ENCODE measurements at places on chromosomes 1 and 21.
A peak's percentile ranks its signal among the peaks of the same experiment; 100 is the strongest.

DNA sequence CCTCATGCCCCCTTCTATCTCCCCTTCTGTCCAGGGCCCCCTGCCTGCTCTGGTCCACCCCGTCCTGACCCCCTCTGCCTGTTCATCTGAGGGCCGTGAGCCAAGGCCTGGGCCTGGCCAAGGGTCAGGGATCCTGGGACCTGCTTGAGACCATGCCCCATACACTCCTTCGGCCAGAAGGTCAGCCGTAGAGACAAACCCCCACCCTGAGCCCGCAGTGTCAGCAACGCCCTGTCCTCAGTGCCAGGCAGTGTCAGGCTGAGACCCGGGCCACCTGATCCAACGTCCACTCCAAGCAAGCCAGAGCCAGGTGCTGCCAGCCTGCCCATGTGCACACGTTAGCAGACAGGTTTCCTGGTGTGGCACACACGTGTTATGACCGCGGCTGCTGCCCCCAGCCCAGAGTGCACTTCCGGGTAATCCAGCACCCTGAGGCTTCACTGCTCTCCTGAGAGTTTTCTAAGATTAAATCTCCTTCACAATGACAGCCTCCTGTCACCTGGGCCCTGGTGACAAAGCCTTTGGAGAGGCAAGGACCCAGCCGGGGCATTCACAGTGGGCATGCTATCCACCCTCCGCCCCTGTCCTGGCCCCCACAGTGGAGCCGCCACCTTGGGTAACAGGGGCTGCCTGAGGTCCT lies 10.1 kb upstream of the SAMD11 start:
- DNase-seq = no peak

DNA sequence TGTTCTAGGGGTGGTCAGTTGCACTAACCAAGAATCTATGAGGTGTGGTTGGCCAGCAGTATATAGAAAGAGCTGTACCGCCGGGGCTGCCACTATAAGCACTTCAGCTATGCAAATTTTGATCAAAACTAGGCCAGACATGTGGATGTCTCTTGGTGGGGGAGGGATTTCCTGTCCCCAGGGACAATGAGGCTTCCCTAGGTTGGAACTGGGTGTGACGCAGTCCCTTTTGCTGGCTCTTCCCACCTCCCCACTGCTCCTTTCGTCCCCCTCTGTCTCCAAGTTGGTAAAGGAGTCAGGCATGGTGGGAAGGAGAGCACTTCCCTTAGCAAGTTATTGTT lies 13.6 kb downstream of the SDCCAG8 start:
- DNase-seq = no peak

DNA sequence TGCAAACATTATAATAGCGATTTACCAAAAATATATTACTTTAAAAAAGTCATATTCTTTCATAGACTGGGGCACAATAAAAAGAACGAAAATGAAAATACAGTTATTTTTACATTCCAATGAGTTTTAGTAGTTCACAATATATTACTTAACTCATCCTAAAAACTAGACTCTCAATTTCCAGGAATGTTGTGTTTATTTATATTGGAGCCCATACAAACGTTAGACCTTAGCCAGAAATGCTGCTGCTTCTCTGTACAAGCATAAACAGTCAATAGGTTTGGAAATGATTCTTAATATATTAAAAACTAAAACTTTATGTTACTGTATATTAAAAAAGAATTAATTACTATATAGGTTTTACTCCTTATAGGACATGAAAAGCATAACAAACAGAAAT lies 302.3 kb downstream of the BRINP3 start:
- no peak for DNase-seq

- no peak for DNase-seq
These were observed 57.8 kb downstream of the PGBD5 start for GRCh38 chr1:230368363-230368762.

GRCh38 chr1:119920104-119920968 lies 24.0 kb upstream of the ADAM30 start:
- no peak for DNase-seq

DNA sequence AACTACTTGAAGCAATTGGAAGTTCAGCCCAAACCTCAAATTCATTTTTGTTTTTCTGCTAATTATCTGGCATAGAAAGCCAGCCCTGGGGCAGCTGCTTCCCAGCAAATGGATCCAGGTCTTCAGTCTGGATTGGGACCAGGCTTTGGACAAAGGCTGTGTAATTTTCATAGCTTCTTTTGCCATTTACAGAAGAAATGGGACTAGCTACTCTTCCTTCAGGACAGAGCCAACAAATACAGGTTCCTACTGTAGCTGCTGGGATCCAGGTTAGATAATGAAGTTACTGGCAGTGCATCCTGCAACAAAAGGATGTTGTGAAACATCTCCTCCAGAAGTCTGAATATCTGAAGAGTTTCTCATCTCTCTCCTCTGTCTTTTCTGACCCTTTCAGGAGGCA lies 171.5 kb upstream of the CAMK1G start:
- DNase-seq = peak; percentile 86

DNA sequence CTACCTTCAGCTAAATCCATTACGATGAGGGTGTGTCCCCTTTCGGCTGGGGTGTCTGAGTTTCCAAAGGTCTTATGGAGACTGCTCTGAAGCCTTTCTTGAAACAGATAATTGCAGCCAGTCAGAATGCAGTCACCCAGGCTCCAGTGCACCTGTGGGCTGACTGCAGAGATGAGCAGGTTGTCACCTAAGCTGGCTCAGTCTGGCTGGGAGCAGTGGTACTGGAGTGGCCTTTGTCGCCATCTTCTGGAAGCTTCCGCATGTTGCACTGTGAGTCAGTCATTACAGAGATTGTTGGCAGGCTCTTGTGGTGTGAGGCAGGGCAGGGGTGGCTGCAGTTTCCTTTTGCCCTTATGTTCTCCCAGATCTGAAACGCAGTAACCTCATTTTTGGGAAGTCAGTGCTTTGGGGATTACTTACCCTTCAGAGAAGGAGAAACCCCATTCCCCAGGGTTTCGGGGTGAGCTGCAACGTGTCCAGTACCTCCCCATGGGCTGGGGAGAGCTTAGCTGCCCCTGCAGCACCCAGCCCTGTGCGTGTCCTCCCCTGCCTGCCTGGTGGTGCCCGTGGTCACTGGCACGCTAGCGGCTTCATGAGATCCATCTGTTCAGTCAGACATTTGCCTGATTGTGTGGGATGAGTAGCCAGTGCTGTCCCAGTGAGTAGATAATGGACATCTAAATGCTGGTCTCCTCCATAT lies 48.0 kb downstream of the SMYD2 start:
- DNase-seq = peak; percentile 32

DNA sequence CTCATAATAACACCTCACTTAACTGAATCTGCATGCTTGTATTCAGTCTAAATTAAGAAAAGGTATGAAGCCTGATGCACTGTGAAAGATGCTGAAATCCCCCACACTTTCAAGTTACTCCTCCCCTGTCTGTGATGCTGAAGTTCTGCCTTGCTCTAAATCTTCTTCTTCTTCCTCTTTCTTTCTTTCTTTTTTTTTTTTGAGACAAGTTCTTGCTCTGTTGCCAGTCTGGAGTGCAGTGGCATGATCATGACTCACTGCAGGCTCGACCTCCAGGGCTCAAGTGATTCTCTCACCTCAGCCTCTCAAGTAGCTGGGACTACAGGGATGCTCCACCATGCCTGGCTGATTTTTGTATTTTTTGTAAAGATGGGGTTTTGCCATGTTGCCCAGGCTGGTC lies 231.0 kb upstream of the B3GALT2 start:
- DNase-seq = no peak

DNA sequence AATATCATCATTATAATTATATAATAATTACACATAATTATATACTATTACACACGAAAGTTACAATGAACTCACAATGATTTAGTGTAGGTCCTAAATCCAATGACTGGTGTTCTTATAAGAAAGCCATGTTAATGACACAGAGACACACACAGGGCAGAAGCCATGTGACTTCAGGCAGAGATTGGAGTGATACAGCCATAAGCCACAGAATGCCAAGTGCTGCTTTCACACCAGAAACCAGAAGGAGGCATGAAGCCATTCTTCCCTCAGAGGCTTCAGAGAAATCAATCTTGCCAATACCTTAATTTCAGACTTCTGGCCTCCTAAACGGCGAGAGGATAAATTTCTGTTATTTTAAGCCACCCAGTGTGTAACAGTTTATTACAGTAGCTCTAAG lies 147.4 kb upstream of the KRTAP19-8 start:
- no peak for DNase-seq

DNA sequence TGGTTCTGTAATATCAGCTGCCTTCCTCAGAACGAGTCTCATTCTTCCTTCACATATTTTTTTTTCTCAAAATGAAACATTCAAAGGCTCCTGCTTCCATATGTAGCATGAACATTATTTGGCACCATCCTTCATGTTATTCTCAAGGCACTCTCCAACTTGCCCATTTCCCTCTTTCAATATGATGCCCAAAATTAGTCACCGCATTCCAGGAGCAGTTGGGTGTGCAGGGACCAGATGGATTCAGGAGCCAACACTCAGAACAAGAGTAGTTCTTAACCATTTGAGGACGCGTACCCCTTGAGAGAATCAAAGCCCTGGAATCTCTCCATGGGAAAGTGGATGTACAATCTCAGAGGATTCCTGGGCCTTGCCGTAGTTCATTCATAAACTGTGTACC lies 50.3 kb downstream of the KCNK1 start:
- peak; percentile 97 for DNase-seq

DNA sequence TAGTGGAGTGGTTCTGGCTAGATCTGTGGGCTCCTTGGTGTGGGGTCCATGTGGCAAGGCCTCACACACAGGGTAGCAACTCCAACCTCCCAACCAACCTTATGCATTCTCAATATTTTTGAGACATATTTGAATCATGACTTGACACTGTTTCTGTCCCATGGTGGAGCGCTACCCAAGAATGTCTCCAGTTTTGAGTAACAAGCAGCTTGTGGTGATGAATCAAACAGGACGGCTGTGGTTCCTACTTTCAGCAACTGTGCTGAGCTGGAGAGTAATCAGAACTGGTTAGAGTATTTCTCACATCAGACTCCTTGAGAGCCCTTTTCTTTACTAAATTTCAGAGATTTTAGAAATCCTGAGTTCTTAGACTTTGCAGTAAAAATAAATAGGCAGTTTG lies 3.1 kb downstream of the LCE3D start:
- no peak for DNase-seq

- DNase-seq = peak; percentile 28
These were observed 5.5 kb upstream of the OLFML2B start for GRCh38 chr1:162029157-162029556.

DNA sequence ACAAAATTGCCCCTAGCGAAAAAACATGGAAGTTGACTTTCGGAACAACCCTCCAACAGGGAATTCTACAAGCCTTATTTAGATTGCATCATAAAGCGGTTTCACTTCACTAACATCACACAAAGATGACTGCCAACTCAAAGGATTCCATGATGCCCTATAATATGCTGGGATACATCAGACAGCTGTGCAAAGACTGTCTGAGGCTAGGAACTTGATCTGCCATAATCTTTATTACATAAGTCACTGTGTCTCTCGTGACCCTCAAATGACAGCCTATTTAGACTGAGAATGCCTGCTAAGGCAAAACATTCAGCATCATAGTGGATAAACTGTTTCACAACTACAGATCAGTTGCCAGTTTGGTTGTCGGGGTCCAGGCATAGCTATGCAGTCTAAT lies 23.8 kb downstream of the FH start:
- DNase-seq = no peak

- DNase-seq = no peak
These were observed 33.0 kb upstream of the H6PD start for GRCh38 chr1:9201401-9202239.

DNA sequence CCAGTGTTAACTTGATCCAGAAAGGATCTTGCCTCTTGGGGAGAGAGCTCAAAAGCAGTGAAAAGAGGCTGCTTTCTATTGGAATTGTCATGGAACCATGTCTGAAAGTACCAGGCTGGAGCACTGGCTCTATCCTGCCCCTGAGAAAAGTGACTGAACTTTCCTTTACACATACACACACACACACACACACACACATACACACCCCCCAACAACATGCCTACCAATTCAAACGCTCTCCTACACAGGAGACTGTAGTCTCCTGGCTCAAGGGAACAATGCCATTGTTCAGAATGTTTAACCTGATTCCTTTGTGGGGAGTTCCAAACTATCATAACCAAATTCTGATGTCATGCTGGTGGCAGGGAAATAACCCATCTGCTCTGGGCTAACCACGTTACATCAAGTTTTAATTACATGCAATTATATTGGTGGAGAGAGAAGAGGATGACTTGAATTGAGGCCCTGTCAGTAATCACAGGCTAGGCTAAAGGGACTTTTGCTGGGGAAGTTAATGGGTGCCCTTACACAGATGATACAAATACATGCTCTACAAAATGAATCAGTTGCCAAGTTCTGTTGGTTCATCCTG lies 52.3 kb upstream of the DUSP10 start:
- no peak for DNase-seq

- DNase-seq = no peak
These were observed 16.4 kb downstream of the ECHDC2 start for GRCh38 chr1:52904927-52905698.

- peak; percentile 85 for DNase-seq
These were observed 68.0 kb downstream of the LMX1A start for GRCh38 chr1:165288350-165289120.

GRCh38 chr1:66175581-66175980 lies 358.4 kb upstream of the SGIP1 start:
- no peak for DNase-seq

DNA sequence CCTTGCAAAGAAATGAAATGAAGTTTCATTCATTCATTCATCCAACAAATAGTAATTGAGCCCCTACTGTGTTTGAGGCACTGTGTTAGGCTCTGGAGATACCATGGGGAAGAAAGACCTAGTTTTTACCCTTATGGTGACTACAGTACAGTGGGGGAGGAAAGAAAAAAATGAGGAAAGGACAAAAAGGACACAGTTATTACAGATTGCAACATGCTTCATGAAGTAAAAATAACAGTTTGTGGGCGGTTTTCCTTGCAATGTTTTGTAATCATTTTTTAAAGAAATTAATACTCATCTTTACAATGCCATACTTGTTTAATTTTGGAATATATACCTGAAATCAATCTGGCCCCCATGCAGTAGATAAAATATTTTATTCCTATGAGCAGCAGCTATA lies 120.3 kb downstream of the TM2D1 start:
- DNase-seq = no peak

GRCh38 chr1:151494741-151495281 lies 16.4 kb upstream of the CGN start:
- peak; percentile 83 for DNase-seq

DNA sequence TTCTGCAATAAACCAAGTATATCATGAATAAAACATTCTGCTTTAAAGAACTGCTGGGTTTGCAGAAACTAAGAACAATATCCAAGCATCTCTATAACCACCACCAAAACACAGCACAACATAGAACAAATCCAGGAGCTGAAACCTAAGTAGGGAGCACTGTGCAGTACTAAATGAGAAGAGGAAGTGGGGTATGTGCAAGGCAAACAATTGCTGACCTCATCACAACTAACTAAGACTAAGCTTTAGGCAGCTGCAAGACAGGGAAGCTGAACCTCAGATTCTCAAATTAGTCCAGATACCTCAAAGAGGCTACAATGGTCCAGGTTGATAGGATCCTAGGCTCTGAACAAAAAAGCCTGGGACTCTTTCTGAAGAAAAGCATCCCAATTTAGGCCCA lies 172.6 kb downstream of the SLC44A5 start:
- DNase-seq = no peak

GRCh38 chr1:218409946-218410510 lies 64.9 kb downstream of the TGFB2 start:
- no peak for DNase-seq

All from NCI-H446 treated with DMSO at 0.1 percent for 48 hours (cell line).